ENCODE measurements at places on chromosomes 4 and X.

GRCh38 chr4:141388481-141388880 is 167.8 kb downstream of the ZNF330 start:
- no peak for DNase-seq

GRCh38 chr4:53601251-53601764 is 10.0 kb upstream of the LNX1 start:
- peak; percentile 69 for DNase-seq

- no peak for DNase-seq
Measured at GRCh38 chr4:52904421-52904820, 42.3 kb downstream of the RASL11B start.

- no peak for DNase-seq
Measured at GRCh38 chr4:98568941-98569663, 89.3 kb downstream of the TSPAN5 start.

- no peak for DNase-seq
Measured at GRCh38 chr4:156962528-156962974, 9.0 kb downstream of the PDGFC start.

DNA sequence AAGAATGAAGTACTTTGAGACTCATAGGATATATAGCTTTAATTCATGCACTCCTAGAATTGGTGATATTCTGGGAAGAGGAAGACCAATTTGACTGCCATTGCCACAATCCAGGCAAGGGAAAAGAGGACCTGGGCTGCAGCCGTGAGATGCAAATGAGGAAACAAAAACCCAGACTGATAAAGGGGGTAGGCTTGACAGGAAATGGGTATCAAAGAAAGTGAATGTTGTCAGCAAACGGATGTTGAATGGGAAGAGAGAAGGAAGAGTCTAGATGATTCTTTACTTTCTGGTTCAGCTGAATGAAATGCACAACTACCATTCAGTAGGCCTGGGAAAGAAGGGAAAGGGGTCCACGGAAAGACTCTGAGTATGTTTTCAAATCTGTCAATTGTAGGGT is 17.1 kb upstream of the ARHGEF6 start:
- no peak for DNase-seq

DNA sequence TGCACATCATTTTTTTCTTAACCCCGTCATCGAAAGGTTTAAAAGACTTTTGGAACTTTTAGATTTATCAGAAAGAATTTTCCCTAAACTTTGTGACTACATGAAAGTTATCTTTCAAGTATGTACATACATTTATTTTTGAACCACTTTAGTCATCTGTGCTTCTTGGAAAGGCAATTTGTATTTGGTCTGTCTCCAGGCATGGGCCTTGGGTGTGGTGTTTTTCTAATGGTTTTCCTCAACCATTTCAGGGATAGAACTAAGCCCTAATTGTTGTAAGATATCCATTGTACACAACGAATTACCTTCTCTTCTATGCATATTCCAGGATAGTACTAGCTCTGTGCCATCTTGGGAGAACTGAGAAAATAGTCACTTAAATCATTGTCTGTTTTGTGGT is 191.5 kb upstream of the RPL34 start:
- DNase-seq = no peak

All from NCI-H1930 (cell line).